ENCODE measurements at places on chromosomes 13 and 19.

- DNase-seq: no peak
These were observed 5.3 kb upstream of the CSNK1G2 start for GRCh38 chr19:1935484-1936208.

- DNase-seq: no peak
These were observed 1077.6 kb downstream of the DIAPH3 start for GRCh38 chr13:59086147-59086546.

DNA sequence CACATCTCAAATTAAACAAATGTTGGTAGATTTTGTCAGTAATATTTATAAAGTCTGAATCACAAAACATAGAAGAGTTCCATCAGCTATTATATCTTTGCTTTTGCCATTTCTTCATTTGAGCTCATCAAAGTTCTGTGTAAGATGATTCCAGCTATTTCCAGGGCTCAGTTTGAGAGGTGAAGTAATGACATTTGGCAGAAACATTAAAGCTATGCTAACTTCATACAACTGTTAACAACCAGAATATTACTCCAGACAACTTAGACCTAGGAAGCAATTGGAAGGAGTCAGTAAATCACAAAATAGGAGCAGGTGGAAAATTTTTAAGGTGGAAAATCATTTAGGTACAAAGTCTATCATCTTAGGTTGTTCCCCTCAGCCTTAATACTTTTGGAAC, 76.2 kb upstream of the CSNK1A1L start:
- DNase-seq: no peak

DNA sequence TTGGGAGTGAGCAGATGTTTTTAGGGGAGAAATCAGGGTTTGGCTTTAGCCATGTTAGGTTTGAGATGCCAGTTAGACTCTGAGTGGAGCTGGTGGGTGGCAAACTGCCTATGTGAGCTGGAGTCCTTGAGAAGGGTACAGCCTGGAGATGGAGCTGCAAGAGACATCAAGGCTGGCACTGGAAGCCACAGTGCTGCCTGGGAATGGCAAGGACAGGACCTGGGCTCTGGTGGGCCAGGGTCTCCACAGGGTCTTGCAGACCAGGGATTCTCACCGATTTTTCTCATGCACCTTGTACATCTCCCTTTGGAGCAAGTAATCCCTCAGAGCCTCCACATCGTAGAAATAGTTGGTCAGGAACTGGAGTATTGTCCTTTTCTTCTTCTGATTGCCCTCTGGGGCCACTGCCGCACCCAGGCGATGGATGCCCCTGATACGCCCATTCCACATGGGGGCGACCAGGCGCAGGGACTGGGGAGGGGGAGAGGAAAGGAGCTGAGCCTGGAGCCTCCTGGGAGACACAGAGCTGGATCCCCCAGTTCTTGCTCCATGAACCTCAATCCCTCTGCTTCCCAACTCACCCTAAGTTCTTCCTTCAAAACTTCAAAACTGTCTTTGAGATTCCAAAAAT, 1.7 kb downstream of the DMAC2 start:
- DNase-seq: no peak

DNA sequence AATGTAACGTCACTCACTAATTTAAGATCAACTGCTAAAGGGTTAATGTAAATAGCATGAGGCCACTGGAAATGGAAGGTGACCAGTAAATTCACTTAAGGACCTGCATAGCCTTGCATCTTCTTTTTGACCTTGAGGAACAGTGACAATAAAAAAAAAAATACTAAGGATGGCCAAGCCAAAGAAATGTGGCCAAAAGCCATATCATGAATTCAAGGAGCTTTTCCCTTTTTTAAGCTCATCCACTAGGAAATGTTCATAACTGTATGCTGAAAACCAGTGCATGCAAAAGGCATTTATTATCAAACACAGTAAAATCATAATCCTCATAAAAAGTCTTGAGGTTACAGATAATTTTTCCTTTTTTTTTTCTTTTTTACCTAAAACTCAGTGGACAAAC, 77.5 kb downstream of the LHFPL6 start:
- DNase-seq: no peak

DNA sequence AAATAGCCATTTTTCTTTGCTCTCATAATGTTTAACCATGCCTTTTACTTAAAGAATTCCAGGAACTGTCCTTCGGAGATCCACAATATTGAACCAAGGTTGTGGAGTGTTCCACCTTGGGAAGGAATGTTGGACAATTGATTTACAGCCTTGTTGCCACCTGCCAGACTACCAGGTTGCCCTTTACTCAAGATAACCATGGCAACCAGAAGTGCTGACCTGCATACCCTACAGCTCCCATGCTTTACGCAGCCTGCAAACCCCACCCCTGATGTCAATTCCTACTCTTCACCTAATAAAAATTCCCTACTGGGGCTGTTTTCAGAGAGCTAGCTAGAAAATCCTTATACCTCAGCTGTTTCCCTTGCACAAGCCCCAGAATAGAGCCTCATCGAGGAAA, 151.0 kb upstream of the RXFP2 start:
- no peak for DNase-seq

DNA sequence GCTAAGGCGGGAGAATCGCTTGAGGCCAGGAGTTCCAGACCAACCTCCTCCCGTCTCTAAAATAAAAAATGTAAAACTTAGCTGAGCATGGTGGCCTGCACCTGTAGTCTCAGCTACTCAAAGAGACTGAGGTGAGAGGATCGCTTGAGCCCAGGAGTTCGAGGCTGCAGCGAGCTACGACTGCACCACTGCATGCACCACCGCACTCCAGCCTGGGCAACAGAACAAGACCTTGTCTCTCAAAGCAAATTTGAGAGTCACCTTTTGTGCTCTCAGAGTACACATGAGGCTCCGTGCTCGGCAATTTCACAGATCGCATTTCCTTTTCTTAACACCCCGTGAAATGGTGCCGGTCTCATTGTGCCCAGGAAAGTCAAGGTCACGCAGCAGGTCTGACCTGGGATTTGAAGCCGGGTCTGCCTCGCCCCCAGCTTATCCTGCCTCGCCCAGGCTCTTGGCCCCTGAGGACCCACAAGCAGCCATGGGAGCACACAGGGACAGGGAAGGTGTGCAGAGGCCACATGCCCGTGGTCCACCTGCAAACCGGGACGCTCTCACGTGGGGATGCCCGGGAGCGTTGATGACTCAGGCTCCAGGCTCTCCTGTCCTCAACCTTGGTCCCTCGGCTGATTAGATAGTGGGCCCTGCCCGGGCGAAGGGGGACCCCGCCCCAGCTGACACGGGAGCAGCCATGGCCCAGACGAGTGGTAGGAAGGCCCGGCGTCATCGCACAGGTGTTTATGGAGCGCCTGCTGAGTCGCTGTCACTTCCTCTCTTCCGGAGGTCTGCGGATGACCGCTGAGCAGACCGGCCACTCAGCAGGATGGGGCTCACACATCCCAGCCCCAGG, 1.1 kb upstream of the SMIM24 start:
- DNase-seq: no peak

- DNase-seq: no peak
These were observed 9.9 kb upstream of the ACSBG2 start for GRCh38 chr19:6125571-6125989.

- no peak for DNase-seq
These were observed 149.0 kb upstream of the SERP2 start for GRCh38 chr13:44224450-44225149.

DNA sequence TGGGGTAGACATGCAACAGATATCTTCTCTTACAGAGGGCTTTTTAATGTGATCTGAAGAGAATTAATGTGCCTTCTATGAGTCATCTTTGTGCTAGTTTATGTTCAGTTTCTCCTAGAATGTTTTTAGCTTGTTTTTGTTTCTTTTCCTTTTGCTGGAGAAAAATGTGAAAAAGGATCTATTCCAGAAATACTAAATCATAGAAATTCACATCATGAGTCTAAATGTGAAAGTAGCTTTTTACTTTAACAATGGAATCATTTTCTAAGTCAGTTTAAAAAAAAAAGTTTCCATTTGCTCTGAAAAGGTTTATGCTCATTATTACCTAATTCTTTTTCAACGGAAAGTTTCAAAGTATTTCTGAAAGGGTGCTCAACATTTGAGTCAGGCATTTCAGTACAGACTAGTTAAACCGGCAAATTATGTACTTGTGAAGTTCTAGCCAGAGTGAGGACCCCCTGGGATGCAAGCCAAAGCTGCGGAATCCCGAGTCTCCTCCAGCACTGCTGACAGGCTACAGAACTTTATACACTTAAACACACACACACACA, 72.9 kb downstream of the SPATA13 start:
- no peak for DNase-seq

DNA sequence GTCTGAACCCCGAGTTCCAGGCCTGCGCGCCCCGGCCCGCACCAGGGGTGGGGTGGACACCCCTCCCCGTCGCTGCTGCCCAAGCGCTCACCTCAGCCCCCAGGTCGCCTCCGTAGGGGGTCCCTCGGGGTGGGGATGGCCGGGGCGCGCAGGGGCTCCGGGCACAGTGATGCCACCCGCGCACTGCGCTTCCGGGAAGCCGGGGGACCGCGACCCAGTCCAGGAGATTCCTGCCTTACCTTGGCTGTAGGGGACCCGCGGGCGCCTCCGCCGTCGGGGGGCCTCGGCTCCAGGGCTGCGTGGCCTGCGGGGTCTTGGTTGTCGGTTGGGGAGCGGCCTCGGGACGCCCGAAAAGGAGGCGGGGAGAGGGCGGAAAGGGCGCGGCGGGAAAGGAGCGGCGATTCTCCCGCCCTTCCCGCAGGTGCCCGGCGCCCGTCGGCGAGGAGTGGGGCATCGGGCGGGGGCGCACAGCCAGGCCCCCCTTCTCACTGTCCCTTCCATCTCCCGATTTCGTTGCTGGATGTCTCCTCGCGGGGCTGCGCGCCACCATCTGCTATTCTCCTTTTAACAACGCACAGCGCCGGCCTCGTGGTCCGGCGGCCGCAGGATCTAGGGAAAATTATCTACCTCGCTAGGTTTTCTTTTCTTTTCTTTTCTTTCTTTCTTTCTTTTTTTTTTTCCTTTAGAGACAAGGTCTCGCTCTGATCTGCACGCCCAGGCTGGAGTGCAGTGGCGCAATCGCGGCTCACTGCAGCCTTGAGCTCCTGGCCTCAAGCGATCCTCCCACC, at the start of gene KEAP1:
Gene KEAP1 (minus strand): TSS at position 355 of the 788 bp plus-strand sequence. CDS start 3,323 bp downstream, outside the sequence.
- no peak for DNase-seq

- DNase-seq: no peak
These were observed 4.6 kb downstream of the STARD13 start for GRCh38 chr13:33280923-33281322.

- DNase-seq: no peak
These were observed 1492.7 kb upstream of the PCDH20 start for GRCh38 chr13:62908321-62908720.

DNA sequence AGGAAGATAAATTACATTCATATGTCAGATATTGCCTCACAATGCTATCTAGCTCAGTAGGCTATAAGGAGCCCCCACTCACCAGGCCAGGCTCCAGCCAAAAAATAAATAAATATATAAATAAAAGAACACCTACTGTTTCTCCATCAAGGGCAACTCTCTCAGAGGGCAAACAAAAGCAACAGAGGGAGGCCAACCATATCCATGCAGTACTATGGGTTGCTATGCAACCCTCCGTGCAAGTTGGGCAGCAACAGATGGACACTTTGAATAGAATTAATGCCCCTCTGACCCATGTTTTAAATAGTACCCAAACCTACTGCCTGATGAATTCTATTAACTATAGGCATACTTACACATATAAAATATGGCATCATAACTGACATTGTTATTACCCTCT, 279.8 kb upstream of the EDNRB start:
- DNase-seq: no peak

GRCh38 chr19:17259118-17259780, 5.3 kb downstream of the USHBP1 start:
- DNase-seq: no peak

DNA sequence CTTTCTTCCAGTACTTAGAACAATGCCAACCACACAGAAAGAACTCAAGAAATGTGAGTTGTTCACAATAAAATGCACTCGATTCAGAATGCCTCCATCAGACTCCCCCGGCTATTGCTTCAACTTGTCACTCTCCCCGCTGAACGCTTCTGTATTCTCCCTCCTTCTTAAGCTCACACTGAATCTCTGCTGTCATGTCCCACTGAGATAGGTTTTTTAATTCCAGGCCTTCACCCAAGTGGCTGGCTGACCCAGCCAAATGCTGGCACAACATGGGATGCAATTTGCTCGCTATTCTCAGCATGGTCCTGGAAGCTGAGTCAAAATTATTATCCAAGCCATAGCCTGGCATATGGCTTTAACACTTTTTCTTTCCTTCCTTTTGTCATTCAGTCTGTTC, 76.8 kb upstream of the SERP2 start:
- DNase-seq: no peak

DNA sequence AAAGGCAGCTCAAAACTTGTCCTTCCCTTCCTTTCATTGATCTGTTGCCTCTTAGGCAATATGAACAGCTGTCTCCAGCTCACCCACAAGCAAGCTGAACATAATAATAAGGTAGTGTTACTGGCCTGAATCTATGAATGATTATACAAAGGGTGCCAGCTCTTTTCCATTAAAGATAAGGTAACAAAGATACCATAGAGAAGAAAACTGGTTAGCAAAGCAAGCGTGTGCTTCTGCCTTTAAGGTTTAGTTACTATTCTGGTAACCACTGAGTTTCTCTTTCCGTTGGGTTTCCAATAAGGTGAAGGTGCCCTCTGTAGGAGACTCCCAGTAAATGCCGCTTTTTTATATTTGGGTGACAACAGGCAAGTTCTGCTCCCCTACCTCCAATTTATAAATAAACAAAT, 12.1 kb upstream of the DACH1 start:
- DNase-seq: no peak

GRCh38 chr19:7617735-7618134, 11.6 kb downstream of the XAB2 start:
- DNase-seq: no peak

GRCh38 chr19:28885965-28886364, 327.0 kb downstream of the UQCRFS1 start:
- no peak for DNase-seq

DNA sequence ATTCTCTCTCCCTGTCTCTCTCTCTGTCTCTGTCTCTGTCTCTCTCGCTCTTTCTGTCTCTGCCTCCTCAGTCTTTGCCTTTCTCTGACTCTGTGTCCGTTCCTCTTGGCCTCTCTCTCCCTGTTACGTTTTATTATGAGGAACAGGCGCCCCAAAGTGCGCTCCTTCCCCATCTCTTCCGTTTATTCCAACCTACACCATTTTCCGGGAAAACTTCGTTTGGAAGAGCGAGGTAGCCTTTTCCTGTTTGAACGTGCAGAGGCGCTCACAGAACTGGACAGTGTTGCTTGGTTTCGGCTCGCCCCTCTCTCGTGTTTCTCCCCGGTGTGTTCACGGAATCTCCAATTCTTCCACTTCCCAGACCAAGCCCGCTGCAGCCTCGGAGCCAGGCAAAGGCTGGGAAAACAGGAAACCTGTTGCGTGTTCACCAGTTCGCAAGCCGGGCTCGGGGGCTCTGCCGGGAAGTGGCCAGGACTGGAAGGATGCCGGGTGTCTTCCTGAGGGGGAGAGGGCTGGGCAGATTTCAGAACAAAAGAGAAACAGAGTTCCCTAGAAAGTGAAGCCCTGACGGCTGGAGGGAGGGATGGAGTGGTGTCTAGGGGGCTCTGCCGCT, 605 bp downstream of the TMEM255B start:
- DNase-seq: no peak

- DNase-seq: no peak
These were observed 2435.9 kb upstream of the PCDH20 start for GRCh38 chr13:63851526-63851925.

- DNase-seq: no peak
These were observed 157.0 kb upstream of the PABPC3 start for GRCh38 chr13:24938966-24939365.

Measured in esophagus squamous epithelium (tissue), 5 donors.